Nephron progenitor cell (in vitro differentiated cells): ENCODE measurements at places on chromosomes 7 and 10.

DNA sequence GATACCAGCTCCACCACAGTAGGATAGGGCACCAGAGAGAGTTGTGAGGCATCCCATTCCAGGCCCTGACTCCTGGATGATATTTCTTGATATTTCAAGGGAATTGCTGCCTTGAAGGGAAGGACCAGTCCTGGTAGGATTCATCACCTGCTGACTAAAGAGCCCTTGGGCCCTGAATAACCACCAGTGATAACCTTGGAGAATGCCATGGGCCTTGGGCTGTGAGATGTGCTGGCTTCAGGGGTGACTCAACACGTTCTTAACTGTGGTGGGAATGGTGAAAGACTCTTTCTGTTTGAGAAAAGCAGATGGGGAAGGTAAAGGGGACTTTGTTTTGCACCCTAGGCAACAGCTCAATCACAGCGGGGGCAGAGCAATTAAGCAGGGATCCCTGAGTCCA is 21.4 kb upstream of the ASZ1 start:
- DNase-seq, result no peak

DNA sequence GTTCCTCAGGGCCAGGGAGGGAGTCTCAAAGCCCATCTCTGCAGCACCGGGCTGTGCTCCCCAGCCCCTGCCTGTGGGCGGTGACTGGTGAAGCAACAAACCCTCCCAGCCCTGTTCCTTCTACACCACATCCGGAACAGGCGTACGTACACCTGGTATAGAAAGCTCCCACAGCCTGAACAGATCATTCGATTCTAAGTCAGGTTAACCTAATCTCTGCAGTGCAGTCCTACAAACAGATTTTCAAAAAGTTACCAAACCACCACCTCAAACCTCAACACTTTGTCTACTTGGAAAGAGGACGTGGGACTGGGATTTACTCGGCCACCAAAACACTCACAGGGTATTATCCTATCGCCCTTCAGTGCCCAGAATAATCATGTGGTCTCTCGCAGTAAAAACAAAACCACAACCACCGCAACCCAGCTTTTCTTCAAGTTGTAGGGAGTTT is 238.4 kb downstream of the DIP2C start:
- no peak for DNase-seq

- DNase-seq, result no peak
Measured at GRCh38 chr10:130363051-130363450, 226.9 kb downstream of the GLRX3 start.

DNA sequence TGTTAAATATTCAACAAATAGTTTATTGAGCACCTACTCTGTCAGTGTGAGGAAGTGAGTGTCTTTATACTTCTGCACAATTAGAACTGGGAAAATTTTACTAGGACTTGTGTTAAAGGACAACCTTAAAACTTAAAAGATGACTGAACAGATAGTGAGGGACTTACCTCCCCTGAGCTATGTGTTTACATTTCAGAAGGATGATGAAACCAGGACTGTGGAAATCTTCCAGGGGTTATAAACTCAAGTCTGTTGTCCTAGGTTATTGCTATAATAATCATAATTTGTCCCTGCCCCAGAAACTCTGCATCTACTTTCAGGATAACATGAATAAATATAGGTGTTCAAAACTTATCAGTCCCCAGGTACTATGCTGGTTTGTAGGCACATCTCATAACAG is 261.0 kb upstream of the MKLN1 start:
- DNase-seq, result no peak

- no peak for DNase-seq
Measured at GRCh38 chr10:82037076-82037475, 162.1 kb downstream of the NRG3 start.

DNA sequence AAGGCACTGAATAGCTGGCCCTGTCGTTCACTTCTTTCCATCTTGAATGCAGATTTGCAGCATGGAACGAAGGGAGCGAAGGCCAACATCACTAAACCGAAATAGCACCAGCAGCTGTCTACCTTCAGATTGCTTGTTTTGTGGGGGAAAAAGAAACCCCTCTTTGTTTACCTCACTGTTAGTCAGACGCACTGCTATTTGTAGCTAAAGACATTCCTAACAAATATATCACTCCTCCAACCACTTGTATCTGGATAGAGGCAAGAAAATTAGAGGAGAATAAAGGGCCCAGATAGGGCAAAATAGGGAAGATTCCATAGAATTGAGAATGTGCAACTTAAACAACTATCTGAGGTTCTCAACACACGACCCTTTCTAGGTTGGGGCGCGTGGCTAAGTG is 26.5 kb downstream of the ANK3 start:
- DNase-seq, result no peak

GRCh38 chr10:114996542-114996941 is 58.5 kb downstream of the TRUB1 start:
- no peak for DNase-seq

- no peak for DNase-seq
Measured at GRCh38 chr7:123787220-123788007, 38.6 kb upstream of the WASL start.

DNA sequence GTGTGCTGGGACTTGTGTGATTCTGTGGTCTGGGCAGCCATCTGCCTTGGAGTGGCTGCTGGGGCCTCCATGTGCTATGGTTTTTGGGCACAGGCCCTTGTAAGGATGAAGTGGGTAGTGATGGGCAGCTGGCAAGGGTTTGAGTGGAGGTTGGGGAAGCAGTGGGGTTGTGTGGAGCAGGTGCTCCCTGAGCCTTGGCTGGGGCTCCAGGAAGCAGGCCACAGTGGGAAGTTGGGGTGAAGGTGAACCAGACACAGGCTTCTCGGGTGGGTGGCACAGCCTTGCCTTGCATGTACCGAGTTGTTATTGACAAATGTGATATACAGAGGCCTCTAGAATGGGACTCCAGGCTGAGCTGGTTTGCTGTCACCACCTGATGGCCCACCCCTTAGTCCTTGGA is 82.3 kb downstream of the ADCY1 start:
- DNase-seq, result no peak

DNA sequence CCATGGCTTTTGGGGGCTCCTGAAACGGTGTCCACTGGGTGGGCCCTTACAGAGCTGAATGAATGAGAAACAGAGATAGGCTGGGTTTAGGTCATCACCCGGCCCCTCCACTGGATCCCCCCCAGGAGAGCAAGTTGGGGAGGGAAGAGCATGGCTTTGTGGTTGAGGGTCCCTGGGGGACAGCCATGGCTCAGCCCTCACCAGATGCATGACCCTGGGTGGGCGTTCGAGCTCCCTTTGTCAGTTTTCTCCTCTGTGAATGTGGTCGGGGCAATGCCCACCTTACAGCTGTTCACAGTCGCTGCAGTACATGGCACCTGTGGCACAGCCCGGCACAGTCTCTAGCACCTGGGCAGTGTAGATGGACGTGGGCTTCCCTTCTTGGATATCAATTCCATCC is 40.6 kb upstream of the CXCL12 start:
- no peak for DNase-seq

- DNase-seq, result no peak
Measured at GRCh38 chr7:3033136-3033535, 10.5 kb downstream of the CARD11 start.

- peak; percentile 89 for DNase-seq
Measured at GRCh38 chr7:105531792-105532671, at the start of gene RINT1. Gene RINT1, plus strand, starts transcription at chr7:105532201. Its CDS starts 115 bp downstream, at chr7:105532316.

GRCh38 chr7:7654964-7655715 is 14.6 kb downstream of the UMAD1 start:
- DNase-seq, result no peak

DNA sequence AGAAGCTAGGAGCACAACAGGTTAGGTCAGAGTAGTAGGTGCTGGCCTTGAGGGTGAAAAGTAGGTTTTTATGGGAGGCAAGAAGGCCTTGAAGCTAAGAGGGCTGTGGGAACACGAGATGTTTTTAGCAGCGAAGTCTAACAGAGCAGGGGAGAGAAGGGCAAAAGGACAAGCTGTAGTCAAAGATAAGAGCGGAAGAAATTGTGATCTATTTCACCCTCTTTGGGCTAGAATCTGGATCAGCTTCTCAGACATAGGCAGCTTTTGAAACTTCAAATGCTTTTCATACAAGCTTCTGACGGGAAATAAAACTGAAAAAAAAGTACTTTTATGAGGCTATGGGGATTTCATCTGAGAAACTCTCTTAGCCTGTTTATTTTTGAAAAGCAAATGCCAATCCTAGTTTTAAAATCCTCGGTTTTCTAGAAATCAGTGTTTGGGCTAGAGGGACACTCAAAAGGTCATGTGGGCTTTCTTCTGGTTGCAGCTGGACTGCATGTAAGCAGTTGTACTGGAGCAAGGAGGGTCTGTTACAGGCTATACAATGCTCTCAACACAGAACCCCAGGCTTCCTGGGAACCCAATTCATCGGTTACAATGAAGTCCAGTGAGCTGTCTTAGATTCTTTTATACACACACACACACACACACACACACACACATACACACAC is 83.6 kb downstream of the RNF216 start:
- no peak for DNase-seq

DNA sequence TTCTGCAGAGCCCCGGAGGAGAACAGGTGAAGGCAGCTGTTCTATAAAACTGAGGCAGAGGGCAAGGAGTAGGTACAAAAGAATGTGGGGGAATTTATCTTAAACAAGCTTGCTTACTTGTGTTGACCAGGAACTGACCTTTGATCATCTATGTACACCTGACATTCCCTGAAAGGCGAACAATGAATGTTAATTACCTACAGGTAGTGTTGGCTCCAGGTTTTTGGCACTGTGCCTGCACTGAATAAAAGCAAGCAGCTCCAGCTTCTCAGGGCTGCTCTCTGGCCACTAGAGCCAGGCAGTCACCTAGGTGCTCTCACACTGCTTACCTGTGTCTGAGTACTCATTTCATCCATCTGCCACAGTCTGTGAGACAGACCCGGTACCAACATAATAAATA is 87.0 kb downstream of the RAPGEF5 start:
- no peak for DNase-seq

DNA sequence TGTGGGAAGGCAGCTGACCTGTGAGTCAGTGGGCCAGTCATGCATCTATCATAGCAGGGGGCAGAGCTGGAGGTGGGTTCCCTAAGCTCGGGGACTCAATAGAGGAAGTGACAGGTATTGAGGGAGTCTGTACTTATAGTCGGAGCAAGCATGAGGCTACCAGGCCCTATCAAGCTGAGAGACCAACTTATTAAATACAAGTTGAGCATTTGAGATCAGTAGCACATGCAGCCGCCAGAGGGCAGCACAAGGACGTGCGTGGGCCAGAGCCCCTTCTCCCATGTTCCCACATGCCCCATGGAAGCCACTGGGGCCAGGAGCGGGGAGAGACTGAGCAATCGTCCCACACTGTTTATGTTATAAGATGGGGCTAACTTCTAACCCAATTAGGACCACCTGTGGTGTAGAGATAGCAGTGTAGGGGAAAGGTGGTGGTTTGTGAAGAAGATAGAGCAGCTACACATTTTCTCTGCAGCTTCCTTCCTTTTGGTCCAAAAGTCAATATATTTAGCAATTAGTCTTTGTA is 13.0 kb upstream of the STK31 start:
- peak; percentile 72 for DNase-seq

DNA sequence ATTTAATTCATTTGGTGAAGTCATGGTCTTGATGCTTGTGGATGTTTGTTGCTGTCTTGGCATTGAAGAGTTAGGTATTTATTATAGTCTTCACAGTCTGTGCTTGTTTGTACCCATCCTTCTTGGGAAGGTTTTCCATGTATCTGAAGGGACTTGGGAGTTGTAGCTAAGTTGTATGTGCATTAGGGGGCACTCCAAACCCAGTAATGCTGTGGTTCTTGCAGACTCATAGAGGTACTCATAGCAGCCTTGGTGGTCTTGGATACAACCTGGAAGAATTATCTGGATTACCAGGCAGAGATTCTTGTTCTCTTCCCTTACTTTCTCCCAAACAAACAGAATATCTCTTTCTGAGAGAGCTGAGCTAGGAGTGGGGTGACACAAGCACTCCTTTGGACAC is 93.2 kb downstream of the ADCYAP1R1 start:
- DNase-seq, result no peak

DNA sequence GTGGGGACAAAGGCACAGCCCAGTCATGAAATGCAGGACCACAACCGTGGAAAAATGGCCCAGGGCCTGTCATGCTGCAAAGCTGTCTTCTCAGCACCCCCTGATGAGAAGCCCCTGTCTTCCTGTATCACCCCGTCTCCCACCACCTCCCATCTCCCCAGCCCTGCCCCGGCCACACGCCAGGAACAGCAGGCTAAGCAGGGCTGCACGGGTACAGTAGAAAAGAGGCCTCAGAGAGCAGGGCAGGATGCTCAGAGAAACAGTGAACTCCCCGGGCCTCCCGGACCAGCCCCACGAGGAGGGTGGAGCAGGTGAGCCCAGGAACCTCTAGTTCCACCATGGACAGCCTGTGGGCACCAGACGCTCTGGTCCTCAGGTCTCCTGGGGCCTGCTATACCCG is 77.7 kb downstream of the FAM53B start:
- DNase-seq, result no peak

- no peak for DNase-seq
Measured at GRCh38 chr7:44212018-44212417, 11.2 kb downstream of the YKT6 start.

DNA sequence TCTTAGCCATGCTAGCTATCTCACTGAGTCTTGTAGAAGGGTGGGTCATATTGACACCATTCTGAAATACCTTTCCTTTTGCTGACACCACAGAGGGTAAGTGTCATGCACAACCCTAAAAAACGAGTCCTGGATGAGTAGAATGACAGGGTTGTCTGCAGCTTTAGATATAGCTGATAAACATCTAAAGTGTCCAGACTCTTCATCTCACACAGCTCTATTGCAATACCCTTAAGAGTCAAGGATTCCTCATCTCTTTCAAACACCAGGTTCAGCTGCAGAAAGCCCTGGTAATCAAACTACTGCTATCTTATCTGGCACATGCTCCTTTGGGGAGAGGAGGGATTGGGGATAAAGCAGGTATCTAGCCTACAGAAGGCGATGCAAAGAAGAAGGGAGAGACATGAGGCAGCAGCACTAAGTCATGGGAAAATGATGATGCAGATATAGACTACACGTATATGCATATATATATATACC is 127.0 kb downstream of the ANK3 start:
- no peak for DNase-seq

DNA sequence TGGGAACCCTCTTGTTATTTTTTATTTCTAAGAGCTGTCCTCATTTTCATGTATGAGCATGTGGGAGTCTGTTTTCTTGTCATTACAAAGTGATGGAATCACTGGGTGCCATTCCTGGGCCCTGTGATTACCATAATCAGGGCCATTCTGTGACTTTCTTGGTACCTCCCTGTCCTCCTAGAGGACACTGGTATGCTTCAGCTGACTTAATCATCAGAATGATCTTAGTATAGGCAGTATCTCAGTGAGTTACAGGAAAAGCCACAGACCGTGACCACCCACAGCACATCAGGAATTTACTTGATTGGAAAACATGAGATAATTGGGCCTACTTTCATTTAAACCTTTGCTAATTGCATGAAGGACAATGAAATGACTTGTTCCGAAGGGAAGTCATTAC is 7.2 kb downstream of the NOM1 start:
- no peak for DNase-seq

GRCh38 chr10:9577746-9578145 is 1439.9 kb upstream of the CELF2 start:
- DNase-seq, result no peak

GRCh38 chr10:101558204-101558603 is 29.9 kb downstream of the POLL start:
- DNase-seq, result no peak

GRCh38 chr7:149817301-149817771 is 20.8 kb upstream of the ZNF862 start:
- no peak for DNase-seq

GRCh38 chr10:101008823-101009423 is 9.3 kb downstream of the LZTS2 start:
- DNase-seq, result no peak
